Activated CD8-positive, alpha-beta memory T cell treated with anti-CD3 and anti-CD28 coated beads, Interleukin-2, amount 10 ng/mL, durations not matched to agents 7 days and 5 days (primary cell): ENCODE measurements at places on chromosomes 3 and 15.

DNA sequence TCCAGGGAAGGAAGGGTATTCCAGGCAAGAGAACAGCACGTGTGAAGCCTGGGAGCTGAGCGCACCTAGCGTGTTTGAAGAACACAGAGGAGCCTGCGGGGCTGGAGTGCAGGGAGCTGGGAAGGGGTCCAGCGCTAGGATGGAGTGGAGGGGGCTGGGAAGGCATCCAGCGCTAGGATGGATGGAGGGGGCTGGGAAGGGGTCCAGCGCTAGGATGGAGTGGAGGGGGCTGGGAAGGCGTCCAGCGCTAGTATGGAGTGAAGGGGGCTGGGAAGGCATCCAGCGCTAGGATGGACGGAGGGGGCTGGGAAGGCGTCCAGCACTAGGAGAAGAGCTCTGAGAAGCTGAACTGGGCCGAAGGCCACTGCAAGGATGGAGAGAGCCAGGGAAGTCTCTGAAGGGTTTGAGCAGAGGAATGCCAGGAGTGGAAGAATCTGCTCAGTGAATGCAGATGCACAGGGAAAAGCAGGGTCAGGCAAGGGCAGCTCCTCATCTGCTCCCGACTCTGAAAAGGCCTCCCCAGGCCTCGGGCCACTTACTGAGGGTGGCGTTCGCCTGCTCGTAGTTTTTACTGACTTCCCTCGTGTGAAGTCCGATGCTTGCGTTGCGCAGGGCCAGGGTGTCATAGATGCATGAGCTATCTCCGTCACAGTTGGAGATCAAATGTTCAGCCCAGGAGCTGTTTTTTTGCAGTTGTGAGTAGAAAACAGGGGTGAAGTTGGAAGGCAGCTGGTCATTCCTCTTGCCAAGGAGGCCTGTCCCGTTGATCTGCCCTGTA, 39.8 kb downstream of the MUC20 start:
- no peak for DNase-seq

GRCh38 chr3:114194750-114195149, 15.9 kb upstream of the DRD3 start:
- no peak for DNase-seq

GRCh38 chr15:75720787-75721479, 8.3 kb upstream of the CSPG4 start:
- DNase-seq, result no peak

DNA sequence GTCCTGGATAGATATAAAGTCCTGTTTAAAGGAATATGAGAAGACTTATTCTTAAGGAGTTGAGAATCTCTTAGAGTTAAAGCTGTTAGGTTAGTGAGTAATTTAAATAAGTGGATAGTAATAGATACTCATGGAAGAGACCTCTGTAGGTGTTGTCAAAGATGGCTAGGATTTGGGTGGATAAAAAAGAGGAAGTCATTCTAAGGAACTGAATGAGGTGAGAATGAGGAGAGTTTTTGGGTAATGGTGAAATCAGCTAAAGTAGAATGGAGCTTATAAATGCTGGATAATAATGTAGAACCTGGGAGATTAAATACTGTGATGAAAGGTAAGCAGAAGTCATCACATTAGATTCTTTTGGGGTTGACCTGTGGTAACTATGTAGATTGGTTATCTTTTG, 8.1 kb downstream of the ARIH1 start:
- no peak for DNase-seq

DNA sequence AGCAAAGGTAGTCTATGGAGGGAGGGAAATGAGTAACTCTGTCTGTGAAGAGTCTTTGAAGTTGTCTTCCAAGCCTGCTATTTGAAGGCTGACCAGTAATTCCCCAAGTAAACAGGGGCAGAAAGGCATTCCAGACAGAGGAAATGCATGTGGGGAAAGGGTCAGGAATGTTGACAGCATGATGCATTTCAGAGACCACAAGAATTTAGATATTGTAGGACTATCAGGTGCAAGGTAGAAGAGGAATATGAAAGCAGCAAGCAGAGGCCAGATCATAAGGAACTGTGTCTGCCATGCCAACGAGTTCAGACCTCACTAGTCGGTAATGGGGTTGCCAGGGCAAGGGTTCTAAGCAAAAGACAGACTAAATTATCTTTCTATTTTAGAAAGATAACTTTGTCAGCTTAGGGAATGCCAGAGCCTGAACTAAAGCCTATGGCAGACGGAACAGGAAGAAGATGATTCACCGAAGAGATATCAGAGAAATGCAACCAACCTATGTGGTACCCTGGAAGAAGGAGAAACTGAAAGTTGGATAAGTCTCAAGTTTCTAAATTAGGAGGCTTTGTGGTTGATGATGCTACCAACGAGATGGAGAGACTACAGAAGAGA, 327.0 kb upstream of the RORA start:
- DNase-seq, result no peak

- DNase-seq, result no peak
Measured at GRCh38 chr3:147370349-147370748, 36.0 kb downstream of the ZIC4 start.

- no peak for DNase-seq
Measured at GRCh38 chr15:101210466-101210865, 41.4 kb downstream of the CHSY1 start.

GRCh38 chr15:57462381-57462780, 86.1 kb downstream of the CGNL1 start:
- DNase-seq, result no peak

- DNase-seq, result peak; percentile 53
Measured at GRCh38 chr3:187799942-187800641, 54.8 kb upstream of the BCL6 start.

- no peak for DNase-seq
Measured at GRCh38 chr15:50144341-50145120, 25.5 kb upstream of the ATP8B4 start.

GRCh38 chr3:39143051-39143885, 10.1 kb downstream of the CSRNP1 start:
- DNase-seq, result peak; percentile 33

DNA sequence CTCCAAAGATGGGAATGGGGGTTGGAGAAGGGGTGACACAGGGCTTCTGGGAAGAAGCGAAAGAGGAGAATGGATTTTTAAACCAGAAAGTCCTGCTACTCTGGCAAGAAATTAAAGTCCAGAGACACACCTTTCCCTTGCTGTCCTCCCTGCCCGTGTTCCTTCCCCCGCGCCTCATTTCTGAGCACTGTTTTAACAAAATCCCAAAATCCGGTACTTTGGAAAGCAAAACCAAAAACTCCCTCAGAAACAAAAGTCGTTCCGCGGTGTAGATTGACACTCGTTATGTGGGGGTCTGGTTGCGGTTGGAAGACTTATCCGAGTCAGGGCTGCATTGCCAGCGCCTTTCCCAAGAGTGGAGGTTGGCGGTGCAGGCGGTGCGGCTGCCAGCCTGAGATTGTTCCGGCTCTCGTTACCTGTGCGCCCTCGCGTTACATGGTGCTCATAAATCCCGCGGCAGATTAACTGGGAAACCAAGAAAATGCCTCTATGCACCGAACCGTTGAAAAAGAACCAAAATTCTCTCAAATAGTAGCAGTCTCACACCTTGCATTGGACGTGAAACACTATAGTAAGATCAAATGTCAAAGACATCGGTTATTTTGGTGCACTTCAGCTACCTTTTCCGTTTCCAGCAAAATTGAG, 217.7 kb downstream of the MEIS2 start:
- no peak for DNase-seq

DNA sequence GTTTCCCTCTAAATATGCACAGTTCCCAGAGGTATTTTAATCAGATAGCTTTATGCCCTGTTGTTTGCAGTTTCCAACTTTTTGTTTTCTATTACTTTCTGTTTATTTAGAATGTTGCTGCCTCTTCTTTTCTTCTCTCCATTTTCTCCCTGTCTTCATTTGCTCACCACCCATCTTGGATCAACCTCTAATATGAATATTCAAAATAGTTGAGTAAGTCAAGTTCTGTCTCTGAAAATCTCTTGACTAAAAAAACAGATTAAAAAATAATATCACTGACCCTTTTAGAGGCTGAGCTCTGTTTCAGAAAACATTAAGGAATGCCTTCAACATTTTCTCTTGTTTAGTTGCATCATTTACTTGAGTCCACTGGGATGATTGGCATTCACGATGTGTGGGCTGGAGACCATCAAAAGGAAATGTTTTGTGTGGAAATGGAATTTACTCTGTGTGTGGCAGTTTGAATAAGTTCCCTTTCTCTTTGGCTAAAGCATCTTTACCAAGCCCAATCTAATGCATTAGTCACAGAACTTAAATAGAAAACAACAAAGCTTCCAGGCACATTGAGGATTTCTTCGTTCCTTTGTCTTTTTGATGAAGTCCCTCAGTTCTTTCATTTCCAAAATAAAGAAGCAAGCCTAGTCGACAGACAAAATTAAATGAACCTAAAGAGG, 633.9 kb upstream of the TGFBR2 start:
- DNase-seq, result no peak

DNA sequence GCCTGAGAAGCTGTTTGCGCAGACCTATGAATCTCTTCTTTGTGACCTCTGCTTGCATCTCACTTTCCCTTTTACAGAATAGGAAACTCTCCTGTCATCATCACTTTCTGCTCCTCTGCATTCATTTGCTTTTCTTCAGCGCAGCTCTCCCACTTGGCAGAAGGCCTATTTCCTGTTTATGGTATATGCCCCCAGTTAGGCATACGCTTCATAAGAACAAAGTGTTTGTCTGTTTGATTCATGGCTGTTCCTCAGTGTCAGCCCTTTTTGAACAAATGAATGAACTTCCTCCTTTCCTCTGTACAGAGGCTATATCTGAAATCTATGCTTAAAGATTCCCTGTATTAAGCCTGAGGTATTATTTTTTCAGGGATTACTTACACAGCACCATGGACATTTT, 1216.9 kb upstream of the GBE1 start:
- no peak for DNase-seq

GRCh38 chr15:40337597-40337996, 3.1 kb downstream of the CCDC9B start:
- no peak for DNase-seq

- no peak for DNase-seq
Measured at GRCh38 chr3:152261329-152261728, 7.4 kb upstream of the MBNL1 start.

GRCh38 chr15:76191539-76192244, 119.6 kb downstream of the ETFA start:
- DNase-seq, result no peak

DNA sequence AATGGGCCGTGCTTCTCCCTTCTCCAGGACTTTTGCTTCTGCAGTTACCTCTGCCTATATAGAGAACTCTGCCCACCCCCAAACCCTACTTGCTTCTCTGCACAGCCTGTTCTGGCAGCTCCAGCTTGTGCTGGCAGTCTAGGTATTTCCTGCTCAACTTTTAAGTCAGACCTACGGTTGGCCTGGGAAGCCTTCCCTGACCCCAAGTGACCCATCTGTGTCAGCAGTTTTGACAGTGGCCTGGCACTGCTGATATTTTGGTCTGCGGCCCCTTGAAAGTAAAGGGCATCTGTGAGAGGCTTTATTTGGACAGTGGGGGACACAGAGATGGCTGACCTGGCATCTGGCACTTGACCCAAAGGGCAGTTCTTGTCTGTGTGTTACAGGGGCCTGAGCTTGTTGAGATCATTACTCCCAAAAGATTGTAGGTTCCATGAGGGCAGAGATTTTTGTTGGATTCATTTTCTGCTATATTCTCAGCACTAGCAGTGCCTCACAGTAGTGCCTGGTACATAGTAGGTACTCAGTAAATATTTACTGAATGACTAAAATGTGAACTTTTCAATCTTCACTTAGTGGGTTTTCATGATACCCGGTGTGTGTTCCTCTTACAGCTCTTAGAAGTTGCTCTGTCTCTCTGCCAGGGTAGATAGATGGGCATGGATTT, 55.2 kb upstream of the TRAK1 start:
- DNase-seq, result no peak

DNA sequence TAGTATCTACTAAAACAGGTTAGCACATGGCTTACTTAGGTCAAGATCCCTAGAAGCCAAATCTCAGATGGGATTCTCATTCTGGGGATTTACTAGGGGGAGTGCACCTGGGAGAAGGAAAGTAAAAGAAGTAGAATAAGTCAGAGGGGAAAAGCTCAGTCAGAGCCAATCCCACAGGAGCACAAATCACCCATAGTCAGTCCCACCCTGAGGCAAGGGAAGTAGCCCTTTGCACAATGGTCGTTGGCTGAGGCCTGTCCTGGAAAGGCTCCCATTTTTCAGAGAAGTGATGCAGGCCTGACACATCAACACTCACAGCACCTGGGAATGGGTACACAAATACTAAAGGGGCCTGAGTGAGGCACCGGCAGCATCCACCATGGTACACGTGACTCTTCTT, 39.8 kb downstream of the SST start:
- no peak for DNase-seq

DNA sequence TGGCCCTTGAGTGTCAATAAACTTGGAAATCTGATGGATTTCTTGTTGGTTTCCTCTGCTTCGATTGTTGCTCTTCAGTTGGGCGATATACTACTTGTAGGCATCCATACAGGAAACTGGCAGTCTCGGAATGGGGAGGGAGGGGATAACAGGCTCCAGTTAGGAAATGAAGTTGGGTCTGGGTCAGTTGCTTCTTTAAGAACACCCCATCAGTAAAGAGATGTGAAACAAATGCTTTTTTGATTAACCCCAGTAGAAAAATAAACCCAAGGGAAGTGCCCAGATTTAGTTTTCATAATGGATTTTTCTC, 681 bp downstream of the CHMP2B start:
- no peak for DNase-seq

GRCh38 chr15:58361273-58361759, 70.5 kb upstream of the LIPC start:
- DNase-seq, result no peak

GRCh38 chr3:126349611-126350501, 7.4 kb downstream of the KLF15 start:
- DNase-seq, result no peak

DNA sequence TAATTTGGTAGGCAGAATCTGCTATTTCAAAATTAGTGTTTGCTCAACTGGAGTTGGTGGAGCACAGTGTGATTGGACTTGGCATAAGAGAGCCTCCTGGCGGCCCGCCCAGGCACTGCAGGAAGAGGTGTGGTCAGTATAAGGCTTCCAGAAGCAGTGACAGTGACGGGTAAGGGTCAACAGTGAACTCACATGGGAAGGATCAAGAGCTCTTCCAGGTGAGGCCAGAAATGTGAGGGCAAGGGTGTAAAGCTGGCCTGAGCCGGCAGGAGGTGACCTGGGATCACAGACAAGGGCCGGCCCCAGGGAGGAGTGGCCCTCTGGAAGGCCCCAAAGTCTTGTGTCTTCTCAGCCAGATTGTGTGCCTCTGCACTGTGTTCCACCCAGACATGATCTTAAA, 93.2 kb upstream of the RNF7 start:
- DNase-seq, result peak; percentile 79

DNA sequence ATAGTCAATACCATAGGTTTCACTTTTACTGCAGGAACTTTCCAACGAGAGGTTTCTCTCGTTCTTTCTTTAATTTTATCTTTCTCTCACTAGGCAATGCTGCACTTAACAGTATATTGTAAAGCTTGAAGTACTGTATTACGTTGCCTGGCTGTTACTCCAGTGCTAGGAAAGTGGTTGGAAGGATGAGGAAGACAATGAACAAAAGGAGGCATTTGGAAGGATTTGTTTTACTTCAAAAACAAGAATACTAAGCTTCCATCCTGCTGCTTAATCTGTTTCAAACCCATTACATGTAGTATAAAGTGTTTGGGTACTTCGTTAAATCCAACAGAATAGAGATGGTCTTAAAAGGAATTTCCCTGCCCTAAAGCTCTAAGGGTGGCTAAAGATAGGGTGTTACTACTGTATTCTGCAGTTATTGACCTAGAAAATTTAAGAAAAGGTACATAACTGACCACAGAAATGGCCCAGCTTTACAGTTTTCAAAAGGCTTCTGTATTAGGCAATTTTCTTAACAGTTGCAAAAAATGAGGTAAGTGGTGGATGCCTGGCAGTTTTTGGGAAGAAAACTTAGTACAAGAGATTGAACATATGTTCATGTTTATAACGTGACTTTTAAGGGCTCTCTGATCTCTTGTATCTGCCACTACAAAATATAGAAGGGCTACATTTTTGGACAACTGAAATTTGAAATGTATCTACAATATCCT, 785 bp upstream of the IFT57 start:
- DNase-seq, result no peak
